ENCODE measurements at places on chromosomes 5 and 9. TPM values are rescaled to one million over a fixed set of nuclear protein-coding genes. Genes with fewer than 3 reads are reported as not detected.

Gene PCDHGB7
- 0.23 TPM for total RNA-seq

Gene NPR2
- 12.0 TPM for total RNA-seq

Gene PCDHGB6
- 0.34 TPM for total RNA-seq

Gene SPAG8
- total RNA-seq: 1.5 TPM

Gene NMUR2
- total RNA-seq: not detected

Gene TXNDC8
- total RNA-seq: not detected

Gene ELOVL7
- total RNA-seq: 0.68 TPM

DNA sequence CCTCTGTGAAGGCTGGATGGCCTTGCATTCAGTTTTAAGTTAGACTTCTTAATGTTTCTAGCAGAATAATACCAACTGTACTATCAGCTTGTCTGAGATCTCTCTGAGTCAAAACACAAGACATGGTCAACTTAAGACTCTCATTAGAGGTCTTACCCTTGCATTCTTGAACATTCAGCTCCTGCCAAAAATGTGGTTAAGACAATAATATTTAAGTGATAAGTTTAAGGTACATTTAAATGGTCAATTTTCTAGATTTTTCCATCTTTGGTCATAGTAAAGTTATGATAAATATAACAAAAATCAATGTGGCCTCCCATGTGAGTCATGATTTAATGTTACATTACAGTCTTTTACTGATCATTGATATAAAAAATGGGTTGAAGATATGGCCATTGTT is 75.0 kb downstream of the NR2F1 start:
- DNase-seq: no peak

DNA sequence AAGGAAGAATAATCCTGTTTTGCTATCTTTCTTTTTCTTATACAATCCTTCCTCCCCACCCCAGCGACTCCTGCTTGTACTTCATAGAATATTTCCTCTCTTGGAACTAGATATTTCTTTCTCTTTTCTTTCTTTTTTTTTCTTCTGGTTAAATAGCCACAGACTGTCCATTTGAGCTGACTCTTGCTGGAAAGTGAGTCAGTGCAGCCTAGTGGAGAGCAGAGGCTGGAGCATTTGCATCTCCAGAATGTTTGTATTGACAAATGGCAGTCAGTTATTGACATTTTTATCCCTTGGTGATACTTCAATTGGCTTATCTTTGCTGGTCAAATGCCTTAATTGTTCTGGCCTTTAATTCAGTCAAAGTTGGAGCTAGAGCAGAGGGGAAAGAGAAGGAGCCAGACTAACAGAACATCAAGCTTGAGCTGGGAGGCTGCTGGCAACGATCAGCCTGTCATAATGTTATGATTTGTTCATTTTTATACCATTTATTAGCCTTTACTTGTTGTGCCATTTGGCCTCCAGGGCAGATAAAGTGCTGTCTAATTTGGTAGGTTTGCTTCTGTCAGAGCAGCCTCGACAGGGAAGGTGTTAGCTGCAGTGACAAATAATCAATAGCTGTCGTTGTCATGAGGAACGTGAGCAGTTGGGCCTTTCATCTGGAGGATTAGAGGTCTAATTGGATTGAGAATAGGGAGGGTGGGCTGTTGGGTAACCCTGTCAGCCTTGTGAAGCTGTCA is 69.0 kb downstream of the INVS start:
- DNase-seq: no peak

DNA sequence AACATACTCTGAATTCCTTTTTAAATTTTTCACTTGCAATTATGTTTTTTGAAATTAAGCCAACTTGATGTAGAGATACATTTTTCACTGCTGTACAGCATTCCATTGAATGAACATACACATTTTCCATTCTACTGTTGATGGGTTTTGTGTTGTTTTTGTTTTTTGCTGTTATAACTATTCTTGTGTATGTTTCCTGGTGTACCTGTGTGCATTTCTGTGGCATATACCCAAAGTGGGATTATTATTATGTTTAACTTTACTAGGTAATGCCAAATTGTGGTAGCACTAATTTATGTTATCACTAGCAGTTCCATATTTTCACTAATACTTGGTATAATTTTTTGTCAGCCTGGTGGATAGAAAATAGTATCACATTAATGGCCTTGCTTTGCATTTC is 2.7 kb downstream of the RFESD start:
- DNase-seq: no peak

DNA sequence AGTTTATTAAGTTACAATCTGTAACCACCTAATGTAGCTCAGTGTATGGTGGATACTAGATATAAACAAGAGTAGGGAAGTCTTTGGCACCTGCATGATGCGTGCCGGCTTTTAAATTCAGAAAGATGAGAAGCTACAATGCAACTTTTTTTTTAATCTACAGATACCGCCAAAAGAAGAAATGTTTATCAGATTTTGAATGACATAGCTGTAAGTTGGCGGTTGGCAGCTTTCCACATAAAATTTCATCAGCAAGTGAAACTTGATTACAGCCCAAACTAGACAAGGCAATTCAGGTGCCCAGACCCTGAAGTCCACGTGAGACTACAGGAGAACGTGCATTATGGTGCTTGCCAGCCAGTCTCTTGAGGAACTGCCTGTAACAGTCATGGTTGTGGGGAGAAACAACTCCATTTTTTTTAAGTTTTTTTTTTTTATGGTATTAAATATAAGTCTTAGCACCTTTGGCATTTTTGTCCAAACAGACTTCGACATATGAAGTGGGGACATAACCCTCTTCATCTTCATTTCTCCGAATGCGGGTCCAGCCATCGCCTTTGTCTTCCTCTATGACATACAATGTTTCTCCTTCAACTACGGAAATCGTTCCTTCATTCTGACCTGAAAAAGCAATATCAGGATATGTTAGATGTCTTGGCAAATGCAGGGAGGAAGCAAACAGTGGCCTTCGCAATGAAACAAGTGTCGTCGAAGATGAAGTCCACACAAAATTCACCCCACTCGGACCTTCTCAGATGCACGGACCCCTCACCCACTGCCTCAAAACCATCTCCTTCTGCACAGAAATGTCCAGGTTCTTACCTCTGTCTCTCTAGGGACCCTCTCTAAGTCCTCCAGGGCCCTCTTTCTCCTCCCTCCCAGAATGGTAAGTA is 60.4 kb downstream of the USP20 start:
- DNase-seq: peak; percentile 36

GRCh38 chr9:130186839-130187522 is 14.8 kb downstream of the NCS1 start:
- DNase-seq: no peak

- no peak for DNase-seq
These were observed 61.1 kb upstream of the FRRS1L start for GRCh38 chr9:109228093-109228642.

DNA sequence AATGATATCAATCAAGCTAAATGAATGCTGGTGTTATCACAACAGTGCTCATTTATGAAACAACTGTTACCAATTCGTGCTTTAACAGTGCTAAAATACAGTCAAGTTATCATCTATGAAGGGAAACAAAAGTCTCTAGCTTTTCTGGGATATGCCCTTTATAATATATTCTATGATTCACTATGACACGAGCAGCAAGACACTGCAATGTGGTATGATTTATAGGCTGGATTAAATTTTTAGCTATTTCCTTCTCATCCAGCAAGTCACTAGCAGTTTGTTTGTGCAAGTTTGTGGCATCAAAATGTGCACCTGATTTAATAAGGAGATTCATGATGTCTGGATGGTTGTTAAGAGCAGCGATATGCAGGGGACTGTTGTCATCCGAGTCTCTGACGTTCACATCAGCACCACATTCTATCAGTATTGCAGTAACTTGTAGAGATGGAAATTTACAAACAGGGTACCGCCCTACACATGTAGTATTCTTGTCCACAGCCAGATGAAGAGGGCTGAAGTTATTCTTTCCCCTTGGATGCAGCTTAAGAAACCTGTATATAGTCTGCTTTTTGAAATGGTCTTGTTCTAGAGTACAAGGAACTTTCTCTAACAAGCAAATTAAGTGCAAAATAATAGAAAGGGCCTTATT is 20.3 kb downstream of the FEM1C start:
- DNase-seq: no peak

- no peak for DNase-seq
These were observed 282.9 kb downstream of the SLF1 start for GRCh38 chr5:94901191-94901979.

DNA sequence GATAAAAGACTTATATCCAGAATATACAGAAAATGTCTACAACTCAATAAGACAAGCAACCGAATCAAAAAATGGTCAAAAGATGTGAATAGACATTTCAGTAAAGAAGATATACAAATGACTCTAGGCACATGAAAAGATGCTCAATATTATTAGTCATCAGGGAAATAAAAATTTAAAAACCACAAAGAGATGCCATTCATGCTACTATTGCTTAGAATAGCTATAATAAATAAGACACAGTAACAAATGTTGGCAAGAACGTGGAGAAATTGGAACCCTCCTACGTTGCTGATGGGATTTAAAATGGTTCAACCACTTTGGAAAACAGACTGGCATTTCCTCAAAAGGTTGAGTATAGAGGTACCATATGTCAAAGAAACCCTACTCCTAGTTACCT is 39.8 kb downstream of the POLK start:
- DNase-seq: no peak

DNA sequence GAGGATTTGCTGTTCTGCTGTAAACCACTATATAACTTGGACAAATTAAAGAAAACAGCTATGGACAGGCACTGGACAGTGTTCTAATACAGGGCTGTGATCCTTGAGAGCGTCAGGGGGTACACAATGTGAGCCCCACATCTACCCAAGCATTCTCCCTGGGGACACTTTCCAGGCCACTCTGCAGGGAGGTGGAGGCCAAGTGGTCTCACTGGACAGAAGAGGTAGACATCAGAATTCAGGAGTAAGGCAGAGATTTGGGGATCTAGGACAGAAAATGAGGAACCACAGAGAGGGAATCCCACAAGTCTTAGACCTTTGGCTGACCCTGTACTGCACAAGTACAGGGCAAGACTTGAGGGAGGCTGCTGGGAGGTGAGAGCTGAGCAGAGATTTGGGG is 3.8 kb upstream of the IGFBPL1 start:
- DNase-seq: no peak

GRCh38 chr5:150851039-150851438 is 4.7 kb downstream of the IRGM start:
- no peak for DNase-seq

GRCh38 chr5:58060996-58061395 is 398.9 kb downstream of the PLK2 start:
- no peak for DNase-seq

GRCh38 chr9:121232251-121232650 is 30.6 kb upstream of the RAB14 start:
- DNase-seq: no peak

- DNase-seq: no peak
These were observed 4.0 kb downstream of the SRP19 start for GRCh38 chr5:112865128-112865527.

DNA sequence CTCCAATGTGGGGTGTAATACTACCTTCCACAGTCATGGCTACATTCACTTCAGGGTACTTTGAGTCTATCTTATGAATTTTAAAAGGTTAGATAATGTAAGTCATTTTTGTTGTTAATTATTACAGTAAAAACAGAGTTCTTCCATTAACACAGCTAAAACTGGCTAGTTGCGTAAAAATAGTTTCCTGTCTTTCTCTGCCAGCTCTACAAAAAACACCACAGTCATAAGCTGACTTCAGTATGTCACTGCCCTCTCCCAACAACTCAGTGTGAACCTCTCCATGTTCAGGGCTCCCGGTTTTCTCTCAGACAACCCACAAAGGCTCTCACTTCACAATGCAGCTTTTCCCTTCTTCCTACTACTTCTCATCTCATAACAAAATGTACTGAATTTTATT is 84.8 kb upstream of the ITGA1 start:
- no peak for DNase-seq

GRCh38 chr9:94675008-94675881 is 35.9 kb upstream of the FBP1 start:
- no peak for DNase-seq

DNA sequence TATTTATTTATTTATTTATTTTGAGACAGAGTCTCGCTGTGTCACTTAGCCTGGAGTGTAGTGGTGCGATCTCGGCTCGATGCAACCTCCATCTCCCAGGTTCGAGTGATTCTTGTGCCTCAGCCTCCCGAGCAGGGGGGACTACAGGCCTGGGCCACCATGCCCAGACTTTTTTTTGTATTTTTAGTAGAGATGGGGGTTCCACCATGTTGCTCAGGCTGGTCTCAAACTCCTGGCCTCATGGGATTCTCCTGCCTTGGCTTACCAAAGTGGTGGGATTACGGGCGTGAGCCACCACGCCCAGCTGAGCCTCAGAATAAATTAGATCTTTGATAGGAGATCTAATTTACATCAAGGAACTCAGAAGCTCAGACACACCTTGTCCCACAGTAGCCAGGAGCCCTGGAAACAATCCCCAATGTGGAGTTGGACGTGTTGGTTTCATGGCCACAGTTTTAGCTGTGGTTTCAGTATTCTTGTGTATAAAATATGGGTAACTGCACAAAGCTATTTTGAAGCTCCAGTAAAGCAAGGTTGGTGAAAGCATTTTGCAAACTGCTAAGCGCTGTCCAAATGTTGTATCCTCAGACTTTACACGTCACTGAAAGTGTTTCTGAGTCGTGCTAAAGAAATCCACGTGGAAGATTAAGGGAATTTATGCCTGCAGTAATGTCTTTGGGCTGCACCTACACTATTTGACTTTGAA is 3.0 kb upstream of the HNRNPAB start:
- no peak for DNase-seq

DNA sequence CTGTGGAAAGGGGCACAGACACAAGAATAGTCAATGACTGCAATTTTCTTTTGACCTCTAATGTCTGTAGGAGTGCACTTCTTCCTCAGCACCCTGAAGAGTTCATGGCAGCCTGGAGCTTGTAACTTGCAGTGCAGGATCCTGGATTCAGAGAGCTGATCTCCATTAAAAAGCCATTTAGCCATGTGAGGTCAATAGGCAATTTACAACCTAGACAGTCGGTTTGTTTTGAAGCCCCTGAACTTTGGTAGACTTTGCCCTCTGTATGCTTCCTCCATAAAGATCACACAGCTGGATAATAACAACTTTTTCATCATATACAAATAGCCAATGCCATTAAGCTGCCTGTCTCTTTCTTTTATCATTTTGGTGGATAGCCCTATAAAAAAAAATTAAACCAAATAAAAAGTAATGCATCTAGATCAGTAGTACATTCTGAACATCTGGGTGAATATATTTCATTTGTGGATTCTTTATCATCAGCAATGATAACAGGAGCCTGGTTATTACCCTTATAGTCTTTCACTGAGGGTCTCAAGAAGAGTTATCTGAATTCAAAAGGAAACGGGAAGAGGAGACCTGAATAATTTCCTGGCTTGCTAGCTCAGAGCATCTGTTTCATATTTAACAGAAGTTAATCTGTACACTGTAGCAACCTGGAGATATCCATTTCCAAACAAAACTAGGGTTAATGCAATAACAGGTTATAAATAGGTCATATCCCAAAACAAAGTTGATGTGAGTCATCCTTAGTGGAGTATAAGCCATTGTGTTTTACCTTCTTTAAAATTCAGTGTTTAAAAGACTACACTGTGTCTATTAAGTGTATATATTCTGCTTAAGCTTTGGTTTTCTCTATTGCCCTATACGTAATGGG is 193.8 kb upstream of the ACTBL2 start:
- no peak for DNase-seq
